ENCODE measurements at places on chromosomes 1 and 21. TPM values are rescaled to one million over a fixed set of nuclear protein-coding genes. Genes with fewer than 3 reads are reported as not detected.

Gene ZNF593OS
- not detected for total RNA-seq

Gene CAPN9
- not detected for total RNA-seq

Gene TMEM61
- total RNA-seq: 0.17 TPM

Gene IFT25
- 71.9 TPM for total RNA-seq

Gene TBX15
- total RNA-seq: not detected

Gene RGS4
- 0.25 TPM for total RNA-seq

All from H4 (cell line).